ENCODE measurements at places on chromosomes 4 and X.

- DNase-seq = no peak
Measured at GRCh38 chrX:40144576-40144975, 46.8 kb upstream of the BCOR start.

DNA sequence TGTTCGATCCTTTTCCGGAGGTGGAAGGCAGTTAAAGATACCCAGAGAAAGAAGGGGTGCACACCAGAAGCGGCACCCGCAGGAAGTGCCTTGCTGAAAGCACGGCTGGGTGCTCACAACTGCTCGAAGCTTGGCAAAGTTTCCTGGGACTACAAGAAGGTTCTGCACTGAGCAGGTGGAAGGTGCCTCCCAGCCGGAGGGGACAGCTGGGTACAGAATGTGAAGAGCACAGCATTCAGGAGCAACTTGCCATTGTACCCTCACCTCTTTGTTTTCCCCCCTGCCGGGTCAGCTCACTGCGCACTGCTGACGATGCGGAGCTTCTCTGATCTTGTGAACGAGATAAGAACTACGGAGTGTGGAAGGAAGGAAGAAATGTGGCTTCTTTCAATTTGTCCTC, 289.2 kb downstream of the FBXW7 start:
- no peak for DNase-seq

DNA sequence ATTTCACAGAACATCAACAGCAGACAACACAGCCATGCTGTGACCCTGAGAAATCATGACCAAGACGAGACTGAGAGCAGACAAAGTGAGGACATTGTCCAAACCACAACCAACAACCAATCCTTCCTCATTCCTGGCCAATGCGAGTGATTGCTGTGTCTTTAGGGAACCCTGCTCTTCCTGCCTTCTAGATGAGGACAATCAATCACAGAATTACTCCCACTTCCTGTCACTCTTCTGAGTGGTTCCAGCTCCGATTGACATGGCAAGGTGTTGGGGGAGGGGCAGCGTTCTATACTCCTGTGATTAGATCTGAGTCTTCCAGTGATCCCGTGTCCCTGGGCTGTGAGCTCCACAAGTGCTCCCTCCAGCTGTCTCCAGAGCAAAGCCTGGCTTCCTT, 227.8 kb downstream of the STIM2 start:
- DNase-seq = no peak

- DNase-seq = peak; percentile 30
Measured at GRCh38 chr4:165398570-165398969, 19.8 kb downstream of the CPE start.

- no peak for DNase-seq
Measured at GRCh38 chr4:14841801-14842768, 160.2 kb upstream of the CPEB2 start.

DNA sequence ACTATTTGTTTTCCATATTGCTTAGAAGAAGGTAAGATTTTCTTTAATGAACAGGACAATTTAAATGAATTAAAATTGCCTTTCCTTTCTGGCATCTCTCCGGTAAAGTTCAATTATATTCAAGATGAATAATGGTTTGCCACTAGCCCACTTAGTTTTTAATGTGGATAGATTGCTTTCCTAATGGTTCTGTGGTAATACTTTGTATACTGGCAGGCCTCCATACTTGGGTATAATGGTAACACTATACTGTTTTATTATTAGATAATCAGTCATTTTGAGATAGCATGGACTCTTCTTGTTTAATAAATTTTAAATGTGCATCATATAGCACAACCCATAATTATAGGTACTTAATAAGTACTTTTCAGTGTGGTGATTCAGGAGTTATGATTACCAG, 89.5 kb downstream of the ELOVL6 start:
- no peak for DNase-seq

DNA sequence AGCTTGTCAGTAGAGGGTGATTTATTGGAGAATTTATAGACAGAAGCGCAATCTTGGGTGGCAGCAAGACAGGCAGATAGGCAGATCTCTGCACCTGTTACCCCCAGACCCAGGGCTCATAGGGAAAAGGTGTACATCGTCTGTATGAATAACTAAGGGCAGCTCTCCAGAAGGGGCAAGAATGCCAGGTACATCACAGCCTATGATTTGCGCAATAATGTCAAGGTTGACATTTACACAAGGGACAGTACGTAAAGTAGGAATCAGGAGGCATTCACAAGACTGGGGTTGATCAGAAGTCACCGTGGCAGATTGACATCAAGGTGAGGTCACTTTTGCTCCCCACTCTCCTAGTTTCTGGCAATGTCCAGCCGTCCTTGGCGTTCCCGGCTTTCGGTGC, 524.1 kb downstream of the TRIML1 start:
- no peak for DNase-seq
